ENCODE measurements at places on chromosomes 1 and 21.

DNA sequence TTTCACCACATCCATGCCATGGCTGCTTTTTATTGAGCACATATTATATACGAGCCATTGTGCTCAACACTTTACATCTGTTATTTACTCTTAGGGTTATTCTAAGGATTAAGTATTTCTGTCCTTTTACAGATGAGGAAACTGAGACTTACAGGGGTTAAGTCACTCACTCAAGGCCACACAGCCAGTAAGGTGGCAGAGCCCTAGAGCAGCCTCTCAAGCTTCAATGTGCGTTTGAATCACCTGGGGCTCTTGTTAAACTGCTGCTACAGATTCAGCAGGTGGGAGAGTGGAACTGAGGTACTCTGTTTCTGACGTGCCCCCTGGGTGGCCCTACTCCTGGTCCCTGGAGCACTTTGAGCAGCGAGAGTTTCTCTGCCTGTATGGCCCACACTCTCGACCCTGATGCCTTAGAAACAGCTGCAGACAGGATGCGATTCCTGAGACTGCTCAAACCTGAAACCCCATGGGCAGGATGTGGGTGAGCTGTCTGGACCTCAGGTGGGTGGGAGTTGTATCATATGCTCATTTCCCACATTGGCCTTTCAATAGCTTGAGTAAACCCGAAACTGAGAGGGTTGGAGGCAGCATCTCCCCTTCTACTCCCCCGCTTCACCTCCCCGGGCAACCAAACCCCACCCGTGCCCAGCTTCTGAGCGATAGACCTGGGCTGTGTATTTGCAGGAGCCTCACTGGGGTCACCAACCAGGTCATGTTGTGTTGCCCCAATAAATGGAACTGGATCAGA, 59.3 kb downstream of the MAN1C1 start:
- DNase-seq, result no peak

- DNase-seq, result no peak
These were observed 21.9 kb downstream of the TMCC2 start for GRCh38 chr1:205249651-205250050.

DNA sequence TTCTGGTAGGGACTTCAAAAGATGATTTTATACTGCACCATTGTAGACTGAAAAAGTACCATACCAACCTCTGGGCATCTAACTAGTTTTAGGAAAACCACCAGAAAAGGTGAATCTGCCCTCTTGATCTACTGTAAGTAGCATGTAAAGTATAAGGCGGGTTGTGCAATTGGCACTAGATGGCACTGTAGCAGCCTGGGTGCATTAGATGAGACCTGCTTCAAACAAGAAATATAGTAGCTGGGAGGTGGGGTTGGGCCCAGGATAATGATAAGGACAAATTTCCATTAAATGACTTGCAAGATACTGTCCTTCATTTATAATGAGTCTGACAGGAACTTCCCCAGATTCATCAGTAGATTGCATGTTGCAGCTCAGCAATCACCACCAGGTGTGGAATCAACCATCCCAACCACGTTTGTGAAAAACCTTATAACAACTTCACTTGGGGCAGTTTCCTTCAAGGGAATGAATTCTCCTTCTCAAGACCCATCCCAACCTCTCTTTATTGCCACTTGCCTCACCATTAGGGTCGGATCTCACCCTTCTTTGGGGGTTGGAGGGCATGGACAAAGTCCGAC, 37.3 kb upstream of the IL10 start:
- peak; percentile 34 for DNase-seq

GRCh38 chr1:62110198-62110817, 84.3 kb upstream of the L1TD1 start:
- DNase-seq, result no peak

DNA sequence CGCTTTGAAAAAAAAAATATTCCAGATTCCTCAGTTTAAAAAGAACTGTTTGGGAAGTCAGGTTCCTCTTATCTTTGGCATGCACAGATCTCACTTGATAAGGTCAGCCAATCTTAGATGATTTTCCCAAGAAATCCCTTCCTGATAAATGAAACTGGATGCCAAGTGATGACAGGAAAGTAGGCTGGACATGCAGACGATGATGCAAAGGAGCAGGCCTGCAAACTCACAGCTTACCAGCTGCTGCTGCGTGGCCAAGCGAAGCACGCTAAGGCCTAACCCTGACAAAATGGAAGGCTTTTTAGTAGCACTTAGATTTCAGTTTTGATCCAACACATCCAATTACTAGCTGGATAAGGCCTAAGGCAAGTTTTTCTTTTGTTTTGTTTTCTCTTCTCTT, 10.1 kb downstream of the TADA1 start:
- DNase-seq, result no peak

Data from colonic mucosa (tissue), 4 donors.